ENCODE measurements at places on chromosomes 1 and 21. TPM values are rescaled to one million over a fixed set of nuclear protein-coding genes. Genes with fewer than 3 reads are reported as not detected.
A peak's percentile ranks its signal among the peaks of the same experiment; 100 is the strongest.

FAM72B gene
- 1.3 TPM for total RNA-seq

DNA sequence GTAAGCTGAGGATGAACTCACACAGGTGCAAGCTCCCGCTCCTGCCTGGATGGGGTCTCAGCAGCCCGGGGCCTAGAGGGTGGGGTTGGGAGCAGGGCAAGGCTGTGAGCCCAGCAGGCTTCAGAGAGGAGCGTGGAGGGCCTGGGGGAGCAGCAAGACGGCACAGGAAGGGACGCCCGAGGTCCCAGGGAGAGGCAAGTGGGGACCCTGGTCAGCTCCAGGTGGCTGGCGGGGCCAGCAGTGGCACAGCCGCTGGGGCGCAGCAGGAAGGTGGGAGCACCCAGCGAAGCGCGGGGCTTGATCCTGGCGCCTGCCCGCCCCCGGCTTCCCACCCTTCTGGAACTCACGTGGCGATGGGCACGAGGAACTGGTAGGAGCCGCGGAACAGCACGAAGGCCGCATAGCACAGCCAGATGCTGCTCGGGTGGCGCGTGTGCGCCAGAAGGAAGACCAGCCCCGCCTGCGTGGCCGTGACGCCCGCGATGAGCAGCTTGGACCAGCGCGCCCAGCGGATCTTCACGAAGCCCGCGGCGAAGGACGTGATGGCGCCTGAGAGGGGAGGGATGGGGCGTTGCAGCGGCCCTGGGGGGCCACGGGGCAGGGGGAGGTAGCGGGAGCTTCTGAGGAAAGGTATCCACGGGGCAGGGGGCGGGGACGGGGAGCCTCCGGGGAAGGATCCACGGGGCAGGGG lies 11.7 kb downstream of the SLC19A1 start:
- peak; percentile 81 for DNase-seq

DNA sequence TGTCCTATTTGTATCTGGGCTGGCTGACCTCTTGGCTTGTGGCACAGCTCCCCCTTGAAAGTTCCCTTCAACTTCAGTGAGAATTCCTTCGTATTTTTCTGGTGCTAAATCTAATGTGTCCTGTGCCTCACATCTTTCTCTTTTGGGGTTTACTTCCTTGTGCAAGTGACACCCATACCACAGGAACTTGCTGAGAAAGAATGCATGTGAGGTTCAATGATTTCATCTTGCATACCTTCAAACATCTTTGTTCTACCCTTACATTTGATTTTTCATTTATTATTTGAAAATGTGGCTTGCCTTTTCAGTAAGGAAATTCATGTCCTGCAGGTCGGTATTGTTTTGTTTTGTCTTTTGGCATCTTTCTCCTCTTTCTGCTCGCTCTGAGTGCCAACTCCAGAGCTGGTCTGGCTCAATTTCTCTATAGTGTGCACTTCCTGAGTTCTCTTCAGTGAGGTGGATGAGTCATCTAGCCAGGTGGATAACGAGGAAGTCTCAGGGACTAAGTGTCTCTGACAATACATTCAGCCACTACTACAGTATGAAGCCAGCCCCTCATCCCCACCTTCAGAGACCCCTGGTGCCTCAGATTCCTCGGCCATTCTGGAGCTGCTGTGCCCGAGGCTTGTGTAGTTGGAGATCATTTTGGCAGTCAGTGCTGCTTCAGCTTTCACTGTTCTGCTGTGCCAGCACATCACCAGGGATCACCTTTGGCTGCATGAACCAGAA lies 59.5 kb downstream of the RIPK4 start:
- DNase-seq = no peak

GRCh38 chr1:94790246-94790645 lies 29.9 kb upstream of the SLC44A3 start:
- no peak for DNase-seq

- DNase-seq = no peak
These were observed 40.1 kb downstream of the IGFN1 start for GRCh38 chr1:201230676-201231075.

GRCh38 chr1:162040001-162040400 lies 16.3 kb upstream of the OLFML2B start:
- no peak for DNase-seq

DNA sequence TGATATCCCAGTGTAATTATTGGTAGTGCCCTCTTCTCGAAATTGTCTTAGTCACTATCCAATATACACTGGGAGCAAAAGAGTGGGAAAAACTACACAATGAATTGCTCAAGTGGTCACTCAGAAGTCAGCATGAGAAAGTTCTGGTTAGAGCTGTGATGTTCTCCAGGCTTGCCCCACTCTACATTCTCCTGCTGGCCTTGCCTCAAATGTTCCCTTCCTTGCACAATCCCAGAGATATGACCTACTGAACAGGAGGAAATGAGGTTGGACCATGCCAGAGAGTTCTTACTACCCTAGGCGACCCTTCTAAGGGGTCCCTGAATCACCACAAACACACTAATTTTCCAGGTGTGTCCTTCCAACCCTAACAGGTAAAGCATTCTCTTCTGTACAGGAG lies 40.8 kb downstream of the GLUL start:
- no peak for DNase-seq

DNA sequence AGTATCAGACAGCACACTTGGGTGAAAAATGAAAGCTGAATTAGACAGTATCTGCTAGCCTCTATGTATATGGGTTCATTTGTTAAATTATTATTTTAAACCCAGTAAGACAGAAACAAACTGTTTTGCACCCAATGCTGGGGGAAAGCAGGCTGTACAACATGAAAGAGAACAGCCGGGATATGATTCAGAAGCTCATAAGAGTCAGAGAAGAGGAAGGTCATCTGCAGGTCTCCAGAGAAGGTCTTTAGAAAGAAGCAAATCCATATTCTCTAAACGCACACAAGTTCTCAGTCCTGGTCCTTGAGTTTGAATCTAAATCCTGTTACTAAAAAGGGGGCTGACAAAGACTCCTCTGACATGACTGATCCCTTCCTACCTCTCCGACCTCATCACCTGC lies 155.1 kb downstream of the SIPA1L2 start:
- DNase-seq = no peak

S100A14 gene
- total RNA-seq = not detected

S100A12 gene
- not detected for total RNA-seq

TMEM69 gene
- total RNA-seq = 17.2 TPM

CCDC27 gene
- total RNA-seq = not detected

GRCh38 chr1:164683235-164683634 lies 124.3 kb downstream of the PBX1 start:
- no peak for DNase-seq

FMO3 gene
- total RNA-seq = 0.27 TPM

- DNase-seq = peak; percentile 81
These were observed 43.2 kb downstream of the ELK4 start for GRCh38 chr1:205588636-205589035.

DNA sequence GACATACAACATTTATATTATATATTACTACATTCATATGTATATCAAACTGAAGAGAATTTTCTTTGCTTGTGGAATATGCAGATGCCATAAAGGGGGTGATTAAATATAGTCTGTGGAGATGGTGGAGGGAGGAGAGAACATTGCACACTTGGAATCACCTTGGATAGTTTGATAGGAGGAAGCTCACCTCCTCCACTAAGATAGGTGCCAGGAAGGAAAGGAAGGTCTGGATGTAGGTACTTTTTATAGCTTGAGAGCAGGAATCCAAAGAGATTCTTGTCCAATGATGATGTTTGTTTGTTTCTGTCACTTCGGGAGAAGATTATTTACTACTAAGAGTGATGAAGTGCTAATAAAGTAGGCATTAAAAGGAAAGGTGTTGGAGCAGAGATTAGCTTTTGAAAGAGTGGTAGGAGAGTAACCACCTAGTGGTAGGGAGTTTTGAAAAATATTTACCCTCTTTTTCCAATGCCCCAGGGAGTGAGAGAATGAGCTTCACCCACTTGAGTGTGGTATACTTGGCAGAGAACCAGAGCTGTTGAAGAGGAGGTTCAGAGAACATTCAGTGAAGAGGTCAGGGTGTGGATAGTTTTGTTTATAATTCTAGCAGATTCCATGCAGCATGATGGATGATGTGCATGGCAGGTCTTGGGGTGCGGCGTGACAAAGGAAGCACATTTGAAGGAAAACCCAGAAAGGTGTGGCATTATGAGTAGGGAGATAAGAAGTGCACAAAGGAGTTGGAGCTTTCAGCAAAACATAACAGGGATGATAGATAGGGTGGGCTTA lies 145.0 kb downstream of the PATJ start:
- no peak for DNase-seq

GRCh38 chr1:6596351-6596750 lies 6.3 kb downstream of the KLHL21 start:
- no peak for DNase-seq

DNA sequence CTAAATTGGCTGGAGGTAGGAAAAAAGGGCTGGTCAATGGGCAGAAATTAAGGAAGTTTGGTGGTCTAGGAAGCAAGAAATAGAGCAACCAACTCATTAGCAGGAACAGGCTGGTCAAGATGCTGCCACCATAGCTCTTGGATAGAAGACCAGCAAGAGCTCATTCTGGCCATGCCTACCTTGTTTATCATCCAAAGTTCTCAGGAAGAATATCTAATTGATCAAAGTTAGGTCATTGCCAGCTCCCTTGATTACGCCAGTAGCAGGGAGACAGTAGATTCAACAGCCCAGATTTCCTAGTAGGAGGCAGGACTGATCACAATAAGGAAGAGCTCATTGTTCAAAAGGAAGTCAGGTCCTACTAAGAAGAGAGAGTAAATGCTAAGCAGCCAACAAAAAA lies 370.2 kb downstream of the GPATCH2 start:
- no peak for DNase-seq

GRCh38 chr1:219427403-219427802 lies 185.5 kb downstream of the ZC3H11B start:
- no peak for DNase-seq

DNA sequence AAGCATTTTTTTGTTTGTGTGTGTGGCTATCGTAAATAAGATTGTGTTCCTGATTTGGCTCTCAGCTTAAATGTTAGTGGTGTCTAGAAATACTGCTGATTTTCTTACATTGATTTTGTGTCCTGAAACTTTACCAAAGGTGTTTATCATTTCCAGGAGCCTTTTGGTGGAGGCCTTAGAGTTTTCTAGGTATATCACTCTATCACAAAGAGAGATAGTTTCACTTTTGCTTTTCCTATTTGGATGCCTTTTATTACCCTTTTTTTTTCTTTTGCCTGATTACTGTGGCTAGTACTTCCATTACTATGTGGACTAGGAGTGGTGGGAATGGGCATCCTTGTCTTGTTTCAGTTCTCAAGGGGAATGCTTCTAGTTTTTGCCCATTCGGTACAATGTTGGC lies 109.6 kb downstream of the S1PR1 start:
- DNase-seq = no peak

DNA sequence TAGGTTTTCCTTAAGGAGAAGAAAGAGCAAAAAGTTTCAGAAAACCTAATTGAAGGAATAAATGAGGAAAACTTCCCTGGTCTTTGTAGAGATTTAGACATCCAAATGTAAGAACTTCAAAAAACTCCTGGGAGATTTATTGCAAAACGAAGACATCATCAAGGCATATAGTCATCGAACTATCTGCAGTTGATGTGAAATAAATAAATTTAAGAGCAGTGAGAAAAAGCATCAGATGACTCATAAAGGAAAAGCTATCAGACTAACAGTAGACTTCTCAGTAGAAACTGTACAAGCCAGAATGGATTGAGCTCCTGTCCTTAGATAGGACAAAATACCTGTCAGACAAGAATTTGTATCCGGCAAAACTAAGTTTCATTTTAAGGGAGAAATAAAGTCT lies 569.4 kb upstream of the ADAMTS5 start:
- DNase-seq = no peak

- no peak for DNase-seq
These were observed 26.5 kb downstream of the TMEM63A start for GRCh38 chr1:225855503-225856300.

DNA sequence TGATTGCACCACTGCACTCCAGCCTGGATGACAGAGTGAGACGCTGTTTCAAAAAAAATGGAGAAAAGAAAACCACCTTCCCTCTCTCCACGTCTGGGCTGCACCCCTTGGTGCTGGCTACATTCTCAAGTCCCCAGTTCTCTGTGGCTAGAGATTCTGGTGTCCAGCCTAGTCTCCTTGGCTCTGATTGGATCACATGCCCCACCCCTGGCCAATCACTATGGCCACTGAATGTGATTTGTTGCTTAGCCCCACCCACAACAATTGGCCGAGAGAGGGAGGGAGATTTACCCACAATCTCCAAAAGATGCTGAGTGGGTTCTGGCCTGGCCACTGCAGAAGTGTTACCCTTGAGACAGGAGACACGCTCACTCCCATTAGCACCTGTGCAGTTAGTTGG lies 39.4 kb downstream of the FHAD1 start:
- no peak for DNase-seq

- no peak for DNase-seq
These were observed 55.7 kb downstream of the NID1 start for GRCh38 chr1:236009191-236009590.

DNA sequence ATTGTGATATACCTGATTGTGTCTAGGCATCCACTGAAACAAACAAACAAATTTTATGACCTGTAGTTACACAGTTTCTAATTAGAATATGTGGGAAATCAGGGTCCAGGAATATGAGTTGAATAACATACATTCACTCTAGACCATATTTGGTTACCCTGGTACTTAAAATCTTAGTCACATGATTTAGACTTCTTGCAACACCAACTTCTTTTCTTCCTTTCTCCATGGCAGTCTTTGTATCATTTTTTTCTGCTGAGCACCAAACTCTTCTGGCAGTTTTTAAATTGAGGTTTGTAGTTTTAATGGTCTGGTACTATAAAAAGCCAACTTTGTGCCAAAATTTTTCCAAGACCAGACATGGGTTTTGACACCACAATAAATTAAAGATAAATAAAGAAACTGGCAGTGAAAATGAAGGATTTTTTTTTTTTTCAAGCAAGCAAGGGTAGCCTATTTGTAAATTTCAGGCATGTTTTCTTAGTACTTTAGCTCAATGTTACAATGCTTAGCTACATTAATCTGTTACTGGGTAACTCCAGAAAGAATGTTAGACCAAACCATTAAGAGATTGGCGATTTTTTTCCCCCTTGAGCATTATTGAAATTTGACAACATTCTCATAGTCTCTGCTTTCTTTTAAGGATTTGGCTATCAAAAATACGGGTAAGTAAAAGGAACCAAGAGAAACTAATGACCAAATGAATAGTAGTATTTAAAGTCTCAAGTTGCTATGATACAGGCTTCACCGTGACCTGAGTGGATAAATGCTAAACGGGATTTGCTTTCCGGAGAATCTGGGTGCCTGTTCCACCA lies 108.5 kb downstream of the NFIA start:
- DNase-seq = no peak

- no peak for DNase-seq
These were observed 299.6 kb upstream of the NCAM2 start for GRCh38 chr21:20698585-20698984.

- no peak for DNase-seq
These were observed 122.1 kb upstream of the IFFO2 start for GRCh38 chr1:19078536-19078935.
